ENCODE measurements at places on chromosomes 3 and 15.

GRCh38 chr3:120198305-120198878 lies 86.6 kb downstream of the GPR156 start:
- no peak for DNase-seq

- DNase-seq, result no peak
Measured at GRCh38 chr3:89395996-89396395, 288.6 kb downstream of the EPHA3 start.

DNA sequence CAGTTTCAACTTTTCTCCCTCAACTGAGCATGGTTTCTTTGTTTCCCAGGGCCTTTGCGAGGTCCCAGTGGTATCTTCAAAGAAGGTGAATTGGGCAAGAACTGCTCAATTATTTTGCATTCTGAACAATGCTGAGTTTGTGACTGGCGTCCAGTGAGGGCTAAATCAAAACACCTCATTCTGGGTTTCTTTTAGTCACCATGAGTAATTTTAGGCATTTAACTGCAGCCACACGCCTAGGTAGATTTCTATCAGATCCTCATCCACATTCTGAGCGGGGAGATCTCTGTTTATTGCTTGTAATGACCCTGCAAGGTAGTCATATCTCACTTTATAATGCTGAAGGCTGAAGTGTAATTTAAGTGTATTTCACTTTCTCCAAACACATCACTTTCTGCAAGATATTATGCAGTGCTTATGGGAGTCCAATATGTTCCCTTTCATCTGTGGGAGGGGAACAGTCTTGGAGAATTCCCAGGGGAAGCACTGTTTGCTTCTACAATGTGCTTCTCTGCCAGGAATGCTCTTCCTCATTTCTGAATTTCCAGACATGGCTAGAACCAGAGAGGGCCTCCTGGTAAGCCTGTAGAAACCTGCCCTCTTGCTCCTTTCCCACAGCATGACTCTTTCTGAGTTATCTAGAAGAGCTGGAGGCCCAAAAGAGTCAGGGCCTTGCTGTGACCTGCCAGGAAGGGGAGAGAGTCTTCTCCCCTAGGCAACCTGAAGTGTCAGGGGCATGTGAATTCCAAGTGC lies 91.7 kb downstream of the FRMD4B start:
- DNase-seq, result no peak

DNA sequence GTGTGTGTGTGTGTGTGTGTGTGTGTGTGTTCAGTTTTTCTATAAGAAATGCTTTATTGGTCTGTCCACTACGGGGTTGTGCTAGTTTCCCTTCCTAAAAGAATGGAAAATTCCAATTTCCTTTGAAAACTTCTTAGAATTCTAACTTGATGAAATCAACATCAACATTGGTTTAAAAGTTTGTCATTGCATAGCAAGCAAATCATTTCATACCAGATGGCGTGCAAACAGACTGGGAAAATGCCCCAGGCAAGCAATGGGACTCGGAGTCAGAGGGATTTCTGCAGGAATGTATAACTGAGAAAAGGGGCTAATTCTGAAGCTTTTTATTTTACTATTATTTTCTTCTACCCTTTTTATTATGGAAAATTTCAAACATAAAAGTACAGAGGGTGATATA lies 13.1 kb upstream of the DYNC1LI1 start:
- DNase-seq, result no peak

- no peak for DNase-seq
Measured at GRCh38 chr3:34725774-34726173, 913.6 kb upstream of the ARPP21 start.

DNA sequence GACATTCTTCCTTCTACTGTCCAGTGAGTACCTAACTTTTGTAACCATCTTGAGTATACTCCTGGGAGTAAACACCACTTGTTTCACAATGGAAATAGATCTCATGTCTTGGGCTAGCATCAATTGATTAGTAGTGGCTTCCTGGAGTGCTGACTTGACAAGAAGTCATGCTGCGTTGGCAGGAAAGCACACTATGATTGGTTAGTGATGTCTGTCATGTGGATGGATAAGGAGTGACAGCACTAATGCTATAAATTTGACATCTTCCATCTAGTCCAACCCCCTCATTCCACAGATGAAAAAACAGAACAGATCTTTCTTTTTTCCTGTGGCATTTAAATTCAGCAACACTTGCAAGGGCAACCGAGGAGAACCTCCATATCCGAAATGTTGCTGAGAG lies 47.6 kb upstream of the PRICKLE2 start:
- no peak for DNase-seq

GRCh38 chr3:106965307-106965706 lies 411.9 kb upstream of the CCDC54 start:
- DNase-seq, result no peak

- DNase-seq, result no peak
Measured at GRCh38 chr3:46549408-46549904, 16.6 kb downstream of the LRRC2 start.

DNA sequence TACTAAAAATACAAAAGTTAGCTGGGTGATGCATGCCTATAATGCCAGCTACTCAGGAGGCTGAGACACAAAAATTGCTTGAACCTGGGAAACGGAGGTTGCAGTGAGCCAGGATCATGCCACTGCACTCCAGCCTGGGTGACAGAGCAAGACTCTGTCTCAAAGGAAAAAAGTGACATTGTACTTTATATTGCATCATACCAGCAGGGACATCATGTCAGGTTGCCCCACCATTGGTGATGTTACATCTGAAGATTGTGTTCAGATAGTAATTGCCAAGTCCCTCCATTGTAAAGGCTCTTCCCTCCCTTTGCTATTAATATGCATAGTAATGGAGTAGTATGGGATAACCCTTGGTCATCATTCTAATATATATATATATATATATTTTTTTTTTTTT lies 44.8 kb downstream of the FOXL2 start:
- DNase-seq, result no peak

DNA sequence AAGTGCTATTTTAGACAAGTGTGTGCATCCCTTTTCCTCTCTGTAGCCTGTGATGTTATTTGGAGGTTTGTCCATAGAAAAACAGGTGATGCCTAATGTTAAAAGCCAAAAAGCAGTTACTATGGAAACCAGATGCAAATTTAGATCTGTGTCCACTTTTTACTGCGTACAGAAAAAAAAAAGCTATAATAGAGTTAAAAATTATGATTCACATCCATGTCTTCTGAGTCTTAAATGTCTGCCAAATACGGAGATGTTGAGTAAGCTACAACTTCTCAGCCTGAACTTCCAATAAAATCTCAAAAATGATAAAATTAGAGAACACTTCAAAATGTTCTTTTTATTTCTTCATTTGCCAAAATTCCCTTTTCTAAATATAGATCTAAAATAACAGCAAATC lies 74.2 kb upstream of the GAP43 start:
- no peak for DNase-seq

- DNase-seq, result no peak
Measured at GRCh38 chr15:70284438-70285214, 186.9 kb upstream of the TLE3 start.

GRCh38 chr3:150635526-150635925 lies 32.4 kb downstream of the SELENOT start:
- no peak for DNase-seq

DNA sequence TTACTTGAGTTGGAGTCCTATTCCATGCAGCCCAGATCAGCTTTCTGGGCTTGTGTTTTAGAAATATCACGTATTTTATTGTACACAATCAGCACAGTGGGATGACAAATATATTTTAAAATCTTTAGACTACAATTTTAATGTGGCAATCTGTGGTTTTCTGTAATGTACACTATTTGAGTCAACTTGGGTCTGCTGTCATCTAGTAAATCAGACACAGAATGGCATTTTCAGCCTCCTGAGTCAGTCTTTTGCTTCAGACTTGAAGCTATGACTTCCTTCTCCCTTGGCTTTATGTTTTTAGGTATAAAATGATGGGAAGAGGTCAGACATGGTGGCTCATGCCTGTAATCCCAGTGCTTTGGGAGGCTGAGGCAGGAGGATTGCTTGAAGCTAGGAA lies 232.1 kb downstream of the NECTIN3 start:
- no peak for DNase-seq

DNA sequence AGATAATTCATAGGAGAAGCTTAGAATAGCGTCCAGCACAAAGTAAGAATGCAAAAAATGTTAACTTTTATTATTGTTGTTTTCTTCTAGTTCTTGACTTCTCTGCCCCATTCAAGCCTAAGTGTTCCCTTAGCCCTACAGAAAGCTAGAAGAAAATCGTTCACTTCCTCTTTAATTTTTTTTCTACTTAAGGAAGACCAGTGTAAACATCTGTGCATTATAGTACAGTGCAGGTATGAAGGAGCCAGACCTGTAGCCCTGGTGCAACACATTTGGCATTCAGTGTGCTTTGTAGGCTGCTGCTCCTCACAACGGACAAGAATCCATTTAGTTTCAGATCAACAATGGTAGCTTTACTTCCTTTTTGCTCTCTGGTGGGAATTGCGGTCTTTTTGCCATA lies 127.8 kb upstream of the SLC7A14 start:
- no peak for DNase-seq

DNA sequence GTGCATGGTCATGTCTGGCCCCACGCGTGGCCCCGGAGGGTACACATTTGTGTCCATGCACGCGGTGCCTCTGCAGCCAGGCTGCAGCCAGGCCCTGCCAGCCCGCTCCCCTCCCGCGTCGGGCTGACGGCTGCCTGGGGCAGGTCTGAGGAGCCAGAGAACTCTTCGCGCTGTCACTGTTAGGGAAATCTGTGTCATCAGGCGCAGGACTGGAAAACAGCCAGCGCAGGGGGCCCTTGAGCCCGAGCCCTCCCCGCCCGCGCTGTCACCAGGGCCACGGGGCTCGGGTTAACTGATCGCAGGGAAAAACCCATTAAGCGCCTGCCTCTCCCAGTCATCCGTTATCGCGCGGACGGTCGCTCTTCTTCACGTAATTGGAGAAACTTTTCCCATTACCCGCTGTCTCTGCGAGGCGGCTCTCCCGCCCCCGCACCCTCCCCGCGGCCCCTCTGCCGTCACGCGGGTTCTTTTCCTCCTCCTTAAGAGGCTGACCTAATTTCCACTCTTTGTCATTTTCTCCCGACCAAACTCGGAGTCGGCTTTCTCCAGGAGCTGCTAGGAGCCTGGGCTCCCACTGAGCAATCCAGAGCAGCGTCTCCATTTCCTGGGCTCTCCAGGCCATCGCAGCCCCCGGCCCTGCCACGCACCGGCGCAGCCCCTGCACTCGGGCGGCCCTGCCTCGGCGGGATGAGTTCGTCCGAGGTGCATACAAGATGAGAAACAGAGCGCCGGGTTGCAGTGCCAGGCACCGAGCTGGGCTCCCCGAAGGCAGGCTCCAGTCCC lies 57.5 kb upstream of the PRR23E start:
- DNase-seq, result no peak

GRCh38 chr3:192570315-192570714 lies 157.0 kb downstream of the FGF12 start:
- no peak for DNase-seq

- DNase-seq, result no peak
Measured at GRCh38 chr3:134641671-134642300, 9.0 kb downstream of the KY start.

GRCh38 chr15:95520922-95521321 lies 809.6 kb upstream of the NR2F2 start:
- no peak for DNase-seq

DNA sequence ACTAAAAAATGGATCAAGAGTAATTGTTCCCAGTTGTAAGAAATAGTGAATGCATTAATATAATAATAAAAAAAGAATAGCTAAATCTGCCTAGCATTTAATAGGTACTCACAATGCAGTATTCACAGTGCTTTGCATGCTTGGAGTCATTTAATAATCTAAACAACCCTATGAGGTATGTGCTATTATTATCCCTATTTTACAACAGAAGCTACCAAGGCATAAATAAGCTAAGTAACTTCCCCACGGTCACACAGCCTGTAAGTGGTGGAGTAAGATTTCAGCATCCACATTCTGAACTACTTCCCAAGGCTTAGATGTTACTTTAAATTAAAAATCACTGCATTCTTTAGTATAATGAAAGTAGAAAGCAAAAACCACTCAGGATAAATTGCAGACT lies 102.9 kb downstream of the PLCH1 start:
- no peak for DNase-seq

DNA sequence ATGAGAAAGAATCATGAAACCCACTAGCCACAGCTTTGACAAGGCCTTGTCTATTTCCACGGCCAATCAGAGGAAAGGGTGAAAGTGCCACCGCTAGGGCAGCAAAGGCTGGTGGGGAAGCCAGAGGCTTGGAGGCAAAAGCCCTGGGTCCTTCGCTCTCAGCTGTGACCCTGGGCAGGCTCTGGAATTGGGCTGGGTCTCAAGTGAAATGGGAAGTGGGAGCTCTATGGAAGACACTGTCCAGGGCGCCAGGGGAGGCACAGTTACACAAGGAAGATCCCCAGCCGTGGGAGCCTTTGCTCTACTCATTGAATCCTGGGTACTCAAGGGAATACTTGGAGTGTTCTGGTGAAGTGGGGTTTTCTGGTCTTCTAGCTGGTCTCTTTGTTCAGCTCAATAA lies 136.2 kb downstream of the ASB7 start:
- no peak for DNase-seq

- DNase-seq, result no peak
Measured at GRCh38 chr15:45181491-45182285, 6.1 kb downstream of the SHF start.

DNA sequence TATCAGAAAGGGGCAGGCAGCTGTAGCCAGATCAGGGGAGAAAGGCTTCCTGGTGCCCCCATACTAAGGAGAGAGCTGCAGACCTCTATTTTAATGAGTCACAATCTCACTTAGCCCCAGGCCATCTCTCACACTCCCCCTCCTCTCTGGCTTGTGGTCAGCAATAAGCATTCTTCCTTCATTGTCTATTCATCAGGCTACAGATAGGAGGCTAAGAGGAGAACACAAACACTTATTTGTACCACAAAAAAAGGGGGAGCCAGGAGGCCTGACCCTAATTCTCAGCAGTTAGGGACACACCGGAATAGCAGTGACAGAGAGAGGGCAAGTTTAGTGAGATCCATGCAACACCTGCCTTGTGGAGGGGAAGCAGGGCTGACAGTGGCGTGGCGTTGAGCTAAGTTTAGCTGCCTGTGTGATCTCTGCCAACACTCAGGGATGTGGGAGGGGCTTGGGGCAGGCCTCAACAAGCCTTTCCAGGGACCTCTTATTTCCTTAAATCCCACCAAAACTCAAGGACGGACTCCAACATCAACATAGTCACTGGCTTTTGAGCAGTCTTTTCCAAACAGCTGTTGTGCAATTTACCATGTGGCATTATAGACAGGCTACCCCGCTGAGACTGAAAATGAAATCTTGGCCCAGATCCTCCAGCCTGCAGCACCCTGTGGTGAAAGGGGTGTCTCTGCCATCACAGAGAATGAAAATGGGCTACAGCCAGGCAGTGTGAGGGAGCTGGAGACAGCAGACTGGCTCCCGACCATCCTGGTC lies 191.9 kb upstream of the TSC22D2 start:
- DNase-seq, result no peak

DNA sequence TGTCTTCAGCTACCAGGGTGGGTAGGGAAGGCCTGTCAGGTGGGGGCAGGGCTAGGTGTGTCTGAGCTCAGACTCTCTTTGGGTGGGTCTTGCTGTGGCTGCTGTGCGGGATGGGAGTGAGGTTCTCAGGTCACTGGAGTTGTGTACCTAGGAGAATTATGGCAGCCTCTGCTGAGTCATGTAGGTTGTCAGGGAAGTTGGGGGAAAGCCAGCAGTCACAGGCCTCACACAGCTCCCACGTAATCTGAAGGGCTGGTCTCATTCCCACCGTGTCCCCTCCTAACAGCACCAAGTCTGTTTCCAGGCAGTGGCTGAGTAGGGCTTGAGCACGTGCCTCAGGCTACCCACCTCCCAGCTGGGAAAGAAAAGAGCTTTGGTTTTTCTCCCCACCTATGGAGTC lies 67.0 kb downstream of the CHCHD4 start:
- DNase-seq, result no peak

Data from activated gamma-delta T cell (primary cell).